Fibroblast of pulmonary artery (primary cell): ENCODE measurements at places on chromosomes 4 and X.

GRCh38 chr4:61431131-61431530 is 231.0 kb downstream of the ADGRL3 start:
- no peak for DNase-seq

GRCh38 chr4:20624793-20625374 is 75.4 kb upstream of the PACRGL start:
- DNase-seq, result peak; percentile 57

DNA sequence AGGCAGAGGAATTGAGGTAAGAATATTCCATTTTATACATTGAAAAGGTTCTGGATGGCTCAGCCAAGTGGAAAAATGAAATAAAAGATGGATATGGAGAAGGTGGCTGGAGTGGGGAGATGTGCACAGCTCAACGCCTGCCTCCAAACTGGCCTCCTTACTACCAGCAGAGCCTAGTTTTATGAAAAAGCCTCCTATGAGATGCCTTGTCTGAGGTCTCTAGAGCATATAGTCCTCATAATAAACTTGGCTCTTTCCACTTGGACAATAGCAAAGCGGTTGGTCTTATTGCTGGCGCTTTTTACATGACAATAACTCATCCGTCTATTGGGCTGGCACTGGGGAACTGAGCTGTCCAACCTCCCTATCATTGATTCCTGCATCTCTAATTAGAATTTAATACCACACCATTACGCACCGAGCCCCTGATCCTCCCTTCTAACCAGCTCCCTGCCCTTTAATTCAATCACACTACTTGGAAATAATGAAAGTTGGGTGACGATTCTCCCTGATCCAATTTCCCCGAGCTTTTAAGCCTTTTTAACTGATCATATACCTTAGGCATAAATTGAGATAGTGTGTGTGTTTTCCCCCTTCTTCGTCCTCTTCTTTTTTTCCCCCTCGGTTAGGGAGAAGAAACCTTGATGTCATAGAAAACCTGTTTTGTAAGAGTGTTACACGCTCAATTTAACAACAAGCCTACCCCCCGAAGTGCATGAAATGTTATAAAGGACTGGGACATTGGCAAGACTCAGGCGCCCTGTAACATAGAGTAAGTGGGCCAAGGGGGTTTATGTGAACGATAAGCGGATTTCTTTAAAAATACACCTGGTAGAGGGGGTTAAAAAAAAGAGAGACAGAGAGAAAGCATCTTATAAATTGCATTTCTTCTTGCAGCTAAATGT is at the start of gene PHOX2B:
TSS of gene PHOX2B (minus strand) at position 155 of the 905 bp plus-strand sequence. CDS start at position 40, 115 bp downstream.
- no peak for DNase-seq

DNA sequence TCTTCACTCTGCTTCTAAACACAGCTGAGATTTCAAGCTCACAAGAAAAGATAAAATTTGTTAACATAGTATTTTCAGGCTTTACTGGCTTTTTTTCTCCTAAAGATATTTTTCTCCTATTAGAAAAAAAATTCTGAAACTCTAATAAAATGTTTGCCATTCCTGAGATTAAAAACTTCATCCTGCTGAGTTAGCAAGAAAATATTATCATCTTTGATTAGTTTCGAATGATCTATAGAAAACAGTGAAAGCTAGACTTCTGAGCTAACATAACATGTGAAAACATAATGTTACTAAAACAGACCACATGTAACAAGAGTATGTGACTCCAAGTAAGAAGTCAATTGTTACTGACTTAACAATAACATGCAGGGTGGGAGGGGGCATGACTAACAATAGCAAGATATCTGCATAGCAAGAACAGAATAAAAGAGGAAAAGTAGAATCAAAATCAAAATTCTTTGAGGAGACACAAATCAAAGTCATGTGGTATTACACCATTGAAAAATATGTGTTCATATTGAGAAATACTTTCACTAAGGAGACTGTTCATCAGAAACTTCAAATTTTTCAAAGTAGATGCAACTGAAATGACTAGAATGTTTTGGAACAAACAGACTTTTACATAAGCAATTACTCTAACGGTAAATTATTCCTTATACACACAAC is 14.5 kb downstream of the TBCK start:
- peak; percentile 69 for DNase-seq

- DNase-seq, result no peak
These were observed 315.9 kb downstream of the ANK2 start for GRCh38 chr4:113365377-113365776.

DNA sequence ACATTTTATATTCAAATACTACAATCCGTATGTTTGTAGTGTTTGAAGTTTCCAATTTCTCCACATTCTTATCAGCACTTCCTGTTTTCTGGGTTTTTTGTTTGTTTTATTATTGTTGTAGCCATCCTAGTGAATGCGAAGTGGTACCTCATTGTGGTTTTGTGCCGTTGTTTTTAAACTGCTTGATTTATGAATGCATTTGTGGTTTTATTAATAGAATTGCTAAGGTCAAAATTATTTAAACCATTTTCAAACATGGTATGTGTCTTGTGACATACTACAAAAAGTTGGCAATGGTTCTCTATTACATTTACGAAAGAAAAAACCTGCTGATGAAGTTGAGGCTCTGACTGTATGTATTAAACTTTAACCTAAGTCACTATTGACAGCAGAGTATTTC is 780.0 kb upstream of the MAGEB2 start:
- DNase-seq, result peak; percentile 74

- DNase-seq, result peak; percentile 74
These were observed 3.6 kb downstream of the APOO start for GRCh38 chrX:23904096-23904495.

GRCh38 chr4:15778289-15779241 is at the start of gene CD38:
Gene CD38 (plus strand): TSS chr4:15778328. CDS start chr4:15778415, 87 bp downstream.
- no peak for DNase-seq

GRCh38 chrX:56793521-56794320 is 64.7 kb downstream of the NBDY start:
- no peak for DNase-seq

GRCh38 chrX:68842781-68843581 is 14.2 kb downstream of the EFNB1 start:
- DNase-seq, result no peak

GRCh38 chrX:132505116-132505515 is 16.3 kb upstream of the MBNL3 start:
- peak; percentile 22 for DNase-seq

DNA sequence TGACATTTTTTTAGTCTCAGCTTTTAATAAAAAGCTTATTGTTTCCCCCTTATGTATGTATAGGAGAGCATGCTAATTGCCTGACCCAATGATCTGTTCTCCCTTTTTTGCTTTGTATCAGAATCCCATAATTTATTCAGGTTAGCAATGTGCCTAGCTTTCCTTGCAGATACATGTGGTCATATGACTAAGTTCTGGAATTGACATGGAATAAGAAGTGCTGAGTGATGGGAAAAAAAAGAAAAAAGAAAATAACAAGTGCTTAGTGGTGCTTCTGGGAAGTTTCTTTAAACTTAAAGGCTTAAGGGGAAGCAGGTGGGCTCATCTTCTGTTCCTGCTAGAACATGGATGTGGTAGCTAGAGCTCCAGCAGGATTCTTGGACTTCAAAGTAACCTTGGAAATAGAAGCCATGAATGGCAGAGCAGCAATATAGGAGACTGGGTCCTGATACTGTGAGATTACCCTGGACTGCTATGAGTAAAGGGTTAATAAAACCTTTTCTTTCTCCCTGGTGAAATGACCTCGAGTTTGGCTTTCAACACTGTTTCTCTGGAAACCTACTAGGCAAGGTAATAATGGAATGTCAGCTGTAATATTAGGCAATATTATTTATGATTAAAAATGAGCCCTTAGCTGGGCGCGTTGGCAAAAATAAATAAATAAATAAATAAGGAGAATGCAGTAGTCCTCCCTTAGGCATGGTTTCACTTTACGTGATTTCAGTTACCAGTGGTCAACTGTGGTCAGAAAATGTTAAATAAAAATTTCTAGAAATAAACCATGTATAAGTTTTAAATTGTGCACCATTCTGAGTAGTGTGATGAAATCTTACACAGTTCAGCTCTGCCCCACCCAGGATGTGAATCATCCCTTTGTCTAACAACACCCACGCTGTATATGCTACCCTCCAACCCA is 16.7 kb upstream of the RBM41 start:
- DNase-seq, result peak; percentile 69

DNA sequence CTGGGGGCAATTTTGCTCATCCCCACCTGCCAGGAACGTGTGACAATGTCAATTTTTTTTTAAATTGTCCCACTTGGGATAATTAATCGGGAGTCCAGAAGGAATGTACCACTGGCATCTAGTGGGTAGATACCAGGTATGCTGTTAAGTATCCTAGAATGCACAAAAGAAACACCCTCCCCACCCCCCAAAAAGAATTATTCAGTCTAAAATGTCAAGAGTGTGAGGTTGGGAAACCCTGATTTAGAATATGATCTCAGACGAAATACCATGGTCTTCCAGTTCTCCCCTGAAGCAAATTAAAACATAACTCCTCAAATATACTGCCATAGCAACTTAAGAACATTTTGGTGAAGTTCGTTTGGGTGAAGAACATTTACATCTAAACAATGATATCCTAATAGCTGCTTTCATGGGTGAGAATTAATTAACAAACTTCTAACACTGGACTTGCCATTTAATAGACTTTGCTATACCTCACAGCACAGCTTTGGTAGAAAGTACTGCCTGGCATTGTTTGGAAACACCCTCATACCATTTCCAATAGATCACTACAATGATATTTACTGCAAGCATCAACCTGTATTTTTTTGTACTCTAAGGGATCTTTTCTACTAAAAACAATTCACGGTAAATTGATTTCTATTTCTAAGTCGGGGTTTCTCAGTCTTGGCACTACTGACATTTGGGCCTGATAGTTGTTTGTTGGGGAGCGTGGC is 36.5 kb downstream of the SH3RF1 start:
- DNase-seq, result no peak

DNA sequence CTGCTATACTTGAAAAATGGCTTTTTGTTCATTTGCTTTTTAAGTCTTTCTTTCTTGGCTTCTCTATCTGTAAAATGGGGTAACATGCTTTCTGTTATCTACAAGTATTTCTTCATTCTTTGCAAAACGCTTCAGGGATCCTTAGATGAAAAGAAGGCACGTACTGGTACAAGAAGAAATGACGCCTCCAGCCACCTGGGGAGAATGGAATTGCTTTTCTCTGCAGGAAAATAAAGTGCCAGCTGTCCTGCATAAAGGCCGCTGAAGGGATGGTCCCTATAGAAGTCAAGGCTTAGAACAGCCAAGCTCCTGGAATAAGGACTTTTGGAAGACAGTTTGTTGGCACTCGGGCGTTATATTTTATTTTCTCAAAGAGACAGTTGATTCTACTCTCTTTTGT is 210.8 kb upstream of the RASGEF1B start:
- no peak for DNase-seq

- no peak for DNase-seq
These were observed 9.4 kb upstream of the COPS4 start for GRCh38 chr4:83025563-83025962.

DNA sequence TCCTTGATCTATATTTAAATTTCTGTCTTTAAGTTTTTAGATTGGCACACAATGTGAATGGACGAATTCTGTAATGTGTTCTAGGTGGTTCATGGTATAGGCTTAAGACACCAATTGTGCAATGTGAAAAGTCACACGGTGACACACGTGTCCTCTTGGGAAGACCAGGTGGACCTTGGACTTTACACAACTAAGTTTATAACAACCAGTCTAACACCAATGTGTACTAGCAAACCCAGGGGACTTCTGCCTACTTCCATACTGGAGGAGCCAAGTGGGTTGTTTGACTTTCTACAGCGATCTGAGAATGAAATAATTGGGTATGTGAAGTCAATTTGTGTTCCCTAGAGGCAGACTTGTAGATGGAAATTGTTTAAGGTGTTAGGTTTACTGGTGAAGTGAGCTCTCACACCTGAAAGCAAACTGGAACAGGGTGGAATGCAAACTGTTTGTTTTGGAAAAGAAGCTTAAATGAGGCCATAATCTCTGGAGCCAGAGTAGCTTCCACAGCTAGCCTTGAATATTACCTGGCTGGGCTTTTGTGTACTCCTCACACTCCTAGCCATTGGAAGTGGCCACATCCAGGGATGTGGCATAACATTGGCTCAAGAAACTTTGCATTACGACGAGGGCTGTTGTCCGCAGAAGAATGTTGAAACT is 45.9 kb upstream of the WDR1 start:
- no peak for DNase-seq

GRCh38 chr4:149781150-149781549 is 34.5 kb downstream of the IQCM start:
- peak; percentile 73 for DNase-seq

DNA sequence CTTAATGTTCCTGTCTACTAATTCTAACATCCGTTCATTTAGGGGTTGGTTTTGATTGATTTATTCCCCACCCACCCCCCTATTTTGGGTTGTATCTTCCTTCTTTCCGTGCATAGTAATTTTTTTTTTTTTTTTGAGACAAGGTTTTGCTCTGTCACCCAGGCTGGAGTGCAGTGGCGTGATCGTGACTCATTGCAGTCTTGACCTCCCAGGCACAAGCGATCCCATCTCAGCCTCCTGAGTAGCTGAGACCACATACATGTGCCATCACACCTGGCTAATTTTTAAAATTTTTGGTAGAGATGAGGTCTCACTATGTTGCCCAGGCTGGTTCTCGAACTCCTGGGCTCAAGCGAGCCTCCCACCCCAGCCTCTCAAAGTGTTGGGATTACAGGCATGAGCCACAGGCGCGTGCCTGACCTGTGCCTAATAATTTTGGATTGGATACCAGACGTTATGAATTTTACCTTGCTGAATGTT is 79.9 kb downstream of the ZFX start:
- DNase-seq, result no peak

- DNase-seq, result peak; percentile 79
These were observed 317.5 kb upstream of the GRIA3 start for GRCh38 chrX:122866532-122866931.

DNA sequence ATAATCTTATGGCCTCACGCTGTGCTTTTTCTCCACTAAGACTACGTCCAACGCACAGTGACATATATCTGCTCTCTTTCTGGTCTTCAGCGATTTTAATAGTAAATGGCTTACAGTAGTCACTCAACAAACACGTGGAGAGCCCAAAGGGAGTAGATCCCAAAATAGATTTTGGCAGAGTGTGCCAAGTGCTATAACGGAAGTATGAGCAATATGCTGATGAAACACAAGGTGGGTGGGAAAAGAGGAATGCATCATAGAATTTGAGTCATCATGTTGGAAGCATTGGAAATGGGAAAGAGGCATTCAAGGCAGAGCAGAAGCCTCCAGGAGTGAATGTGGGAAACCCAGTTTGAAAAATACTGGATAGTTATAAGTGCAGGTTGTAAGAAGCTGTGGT is 129.1 kb upstream of the LDB2 start:
- peak; percentile 98 for DNase-seq

GRCh38 chr4:44736900-44737299 is 10.5 kb upstream of the GNPDA2 start:
- DNase-seq, result no peak

DNA sequence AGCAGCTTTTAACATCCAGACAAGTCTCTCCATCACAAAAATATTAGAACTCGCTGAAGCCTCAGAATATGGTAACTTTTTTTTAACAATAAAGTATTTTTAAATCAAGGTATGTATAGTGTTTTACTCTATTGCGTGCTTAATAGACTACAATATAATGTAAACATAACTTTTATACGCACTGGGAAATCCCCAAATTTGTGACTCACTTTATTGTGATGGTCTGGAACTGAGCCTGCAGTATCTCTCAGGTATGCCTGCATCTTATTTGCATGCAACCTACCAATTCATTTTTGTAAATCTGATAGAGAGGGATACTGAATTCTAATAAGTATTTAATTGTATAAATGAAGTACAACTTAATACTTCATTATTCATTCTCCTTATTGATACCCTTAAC is 823.5 kb downstream of the ADGRL3 start:
- DNase-seq, result no peak

- no peak for DNase-seq
These were observed 7.3 kb upstream of the SEL1L3 start for GRCh38 chr4:25870081-25870480.
